Neural crest cell (in vitro differentiated cells): ENCODE measurements at places on chromosomes 1 and 21.

- H3K27me3 ChIP-seq = no peaks in the 10 kb centered on the region
- peaks cover 46% of the 10 kb centered on the region for H3K36me3 ChIP-seq
- DNase-seq = no peak
- no peak overlapping the region for H3K4me3 ChIP-seq
Measured at GRCh38 chr1:55181666-55182065, 33.5 kb downstream of the USP24 start.

DNA sequence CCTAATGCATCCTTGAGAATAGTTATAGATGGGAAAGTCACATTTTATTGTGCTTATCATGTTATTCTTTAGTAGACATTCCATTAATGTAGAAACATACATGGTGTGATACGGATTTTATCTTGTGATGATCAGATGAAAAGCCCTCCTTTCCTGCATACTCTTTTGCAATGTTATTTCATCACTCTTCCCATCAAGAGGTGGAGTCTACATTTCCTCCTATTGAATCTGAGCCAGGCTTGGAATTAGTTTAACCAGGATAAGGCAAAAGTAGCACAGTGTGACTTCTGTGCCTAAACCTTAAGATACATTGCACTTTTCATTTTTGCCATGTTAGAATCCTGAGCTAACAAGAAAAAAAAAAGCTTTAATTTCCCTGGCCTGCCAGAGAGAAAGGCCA, 393.7 kb upstream of the ST6GALNAC5 start:
- no peaks in the 10 kb centered on the region for H3K27me3 ChIP-seq
- H3K27ac ChIP-seq = no peak overlapping the region
- H3K36me3 ChIP-seq = peaks cover 4% of the 10 kb centered on the region

- no peaks in the 10 kb centered on the region for H3K27me3 ChIP-seq
- no peak for DNase-seq
- no peaks in the 10 kb centered on the region for H3K4me1 ChIP-seq
- H3K36me3 ChIP-seq = peaks cover 78% of the 10 kb centered on the region
- H3K4me3 ChIP-seq = peak overlapping the region; percentile 21
Measured at GRCh38 chr1:247145279-247145678, 26.5 kb downstream of the ZNF124 start.

- peaks cover 25% of the 10 kb centered on the region for H3K4me1 ChIP-seq
Measured at GRCh38 chr1:94418664-94419655, 771 bp downstream of the ABCD3 start.

DNA sequence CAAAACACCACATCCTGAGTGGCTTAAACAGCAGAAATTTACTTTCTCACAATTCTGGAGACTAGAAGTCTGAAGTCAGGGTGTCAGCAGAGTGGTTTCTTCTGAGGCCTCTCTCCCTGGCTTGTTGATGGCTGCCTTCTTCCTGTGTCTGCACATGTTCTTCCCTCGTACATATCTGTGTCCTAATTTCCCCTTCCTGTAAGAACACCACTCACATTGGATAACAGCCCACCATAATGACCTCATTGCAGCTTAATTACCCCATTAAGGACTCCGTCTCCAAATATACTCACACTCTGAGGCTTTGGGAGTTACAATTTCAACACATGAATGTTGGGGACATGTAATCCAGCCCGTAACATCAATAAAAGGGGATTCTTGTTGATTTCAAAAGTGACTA, 23.4 kb downstream of the C8A start:
- H3K4me3 ChIP-seq = no peak overlapping the region
- no peaks in the 10 kb centered on the region for H3K4me1 ChIP-seq

DNA sequence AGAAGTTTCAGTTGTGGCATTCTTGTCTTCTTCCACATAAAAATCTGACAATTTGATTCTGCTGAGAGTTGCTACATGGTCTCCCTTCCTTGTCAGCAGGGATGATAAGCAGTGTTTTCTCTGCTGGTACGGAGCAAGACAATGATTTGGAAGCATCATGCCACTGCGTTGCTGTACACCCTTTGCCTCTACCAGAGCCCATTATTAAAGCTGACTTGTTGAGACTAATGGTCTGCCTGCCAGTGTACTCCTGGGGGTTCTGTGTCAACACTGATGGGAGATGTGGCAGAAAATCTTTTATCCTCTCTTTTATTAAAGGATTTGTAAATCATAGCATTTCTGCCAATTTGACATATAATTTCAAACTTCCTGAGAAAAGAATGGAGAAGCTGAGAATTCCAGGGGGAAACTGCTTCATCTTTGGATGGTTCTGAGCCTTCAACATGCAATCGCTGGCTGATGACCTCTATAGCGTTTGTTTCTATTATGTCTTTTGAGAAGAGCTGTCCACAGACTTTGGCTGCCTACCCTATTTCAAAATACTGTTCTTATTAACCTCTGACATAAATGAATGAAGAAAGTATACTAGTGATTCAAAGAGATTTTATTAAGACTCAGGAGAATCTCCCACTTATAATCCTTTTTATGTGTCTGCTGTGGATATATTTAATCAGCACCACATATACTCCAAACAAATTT, 47.9 kb upstream of the DYNLT5 start:
- DNase-seq = no peak
- no peaks in the 10 kb centered on the region for H3K36me3 ChIP-seq
- H3K27me3 ChIP-seq = no peaks in the 10 kb centered on the region

DNA sequence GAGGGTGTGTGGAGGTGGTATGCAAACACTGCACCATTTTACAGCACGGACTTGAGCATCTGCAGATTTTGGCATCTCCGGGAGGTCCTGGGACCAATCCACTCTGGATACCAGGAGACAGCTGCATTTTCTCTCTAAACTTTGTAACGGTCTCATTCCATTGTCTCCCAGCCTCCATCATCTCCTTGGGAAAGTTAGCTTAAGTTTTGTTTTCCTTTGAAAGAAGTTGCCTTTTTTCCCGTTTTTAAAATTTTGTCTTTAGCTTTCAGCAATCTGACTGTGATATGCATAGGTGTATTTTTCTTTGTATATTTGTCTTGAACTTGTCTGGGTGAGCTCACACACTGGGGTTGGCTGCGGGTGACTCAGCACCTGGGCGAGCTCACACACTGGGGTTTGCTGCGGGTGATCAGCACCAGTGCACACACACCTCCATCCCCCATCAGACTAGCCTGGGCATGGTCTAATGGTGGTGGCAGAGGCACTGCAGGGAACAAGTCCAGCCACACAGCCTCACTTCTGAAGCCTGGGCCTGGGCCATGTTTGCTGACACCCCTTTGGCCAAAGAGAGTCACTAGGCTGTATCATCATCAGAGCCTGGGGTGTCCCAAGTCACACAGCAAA, 32.1 kb upstream of the COL18A1 start:
- no peak for DNase-seq
- peaks cover 17% of the 10 kb centered on the region for H3K27me3 ChIP-seq
- peaks cover 4% of the 10 kb centered on the region for H3K4me1 ChIP-seq
- H3K27ac ChIP-seq = no peak overlapping the region
- no peak overlapping the region for H3K4me3 ChIP-seq
- no peaks in the 10 kb centered on the region for H3K36me3 ChIP-seq

- DNase-seq = no peak
- H3K4me3 ChIP-seq = no peak overlapping the region
- H3K27ac ChIP-seq = no peak overlapping the region
- H3K4me1 ChIP-seq = peaks cover 36% of the 10 kb centered on the region
- H3K36me3 ChIP-seq = peaks cover 16% of the 10 kb centered on the region
Measured at GRCh38 chr1:214010717-214011116, 22.9 kb downstream of the PROX1 start.

DNA sequence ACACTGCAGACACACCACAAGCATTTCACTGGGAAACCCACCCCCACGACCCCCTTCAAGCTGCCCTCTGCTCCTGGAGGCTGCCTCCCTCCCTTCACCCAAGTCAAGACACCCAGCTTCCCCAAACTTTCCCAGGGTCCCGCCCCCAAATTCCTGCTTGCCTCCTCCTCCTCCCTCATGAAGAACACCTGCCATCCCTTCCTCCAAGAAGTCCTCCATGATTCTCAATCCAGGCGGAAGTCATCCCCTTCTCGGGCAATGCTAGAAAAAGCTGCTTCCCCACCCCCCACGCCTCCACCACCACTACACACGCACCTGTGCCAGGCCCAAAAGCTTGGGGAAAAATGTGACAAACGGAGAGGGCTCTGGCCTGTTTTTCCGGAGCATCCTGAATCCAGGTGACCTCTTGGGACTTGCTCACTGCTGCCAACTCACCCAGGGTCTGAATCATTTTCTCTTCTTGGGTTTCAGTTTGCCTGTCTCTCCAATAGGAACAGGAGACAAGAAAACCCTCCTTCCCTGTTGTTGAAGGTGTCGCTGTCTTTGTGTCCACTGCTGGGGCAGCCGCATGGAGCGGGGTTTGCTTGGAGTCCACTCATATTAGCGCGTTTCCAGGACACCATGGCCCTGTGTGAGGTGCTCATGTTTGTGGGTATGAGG, 101.0 kb upstream of the CASZ1 start:
- peaks cover 14% of the 10 kb centered on the region for H3K4me1 ChIP-seq
- no peaks in the 10 kb centered on the region for H3K36me3 ChIP-seq
- peaks cover 13% of the 10 kb centered on the region for H3K27me3 ChIP-seq
- no peak overlapping the region for H3K4me3 ChIP-seq

- no peak overlapping the region for H3K4me3 ChIP-seq
- H3K36me3 ChIP-seq = peaks cover 3% of the 10 kb centered on the region
- H3K4me1 ChIP-seq = no peaks in the 10 kb centered on the region
- H3K27me3 ChIP-seq = no peaks in the 10 kb centered on the region
- no peak for DNase-seq
Measured at GRCh38 chr1:15712168-15712567, 23.9 kb upstream of the SLC25A34 start.

DNA sequence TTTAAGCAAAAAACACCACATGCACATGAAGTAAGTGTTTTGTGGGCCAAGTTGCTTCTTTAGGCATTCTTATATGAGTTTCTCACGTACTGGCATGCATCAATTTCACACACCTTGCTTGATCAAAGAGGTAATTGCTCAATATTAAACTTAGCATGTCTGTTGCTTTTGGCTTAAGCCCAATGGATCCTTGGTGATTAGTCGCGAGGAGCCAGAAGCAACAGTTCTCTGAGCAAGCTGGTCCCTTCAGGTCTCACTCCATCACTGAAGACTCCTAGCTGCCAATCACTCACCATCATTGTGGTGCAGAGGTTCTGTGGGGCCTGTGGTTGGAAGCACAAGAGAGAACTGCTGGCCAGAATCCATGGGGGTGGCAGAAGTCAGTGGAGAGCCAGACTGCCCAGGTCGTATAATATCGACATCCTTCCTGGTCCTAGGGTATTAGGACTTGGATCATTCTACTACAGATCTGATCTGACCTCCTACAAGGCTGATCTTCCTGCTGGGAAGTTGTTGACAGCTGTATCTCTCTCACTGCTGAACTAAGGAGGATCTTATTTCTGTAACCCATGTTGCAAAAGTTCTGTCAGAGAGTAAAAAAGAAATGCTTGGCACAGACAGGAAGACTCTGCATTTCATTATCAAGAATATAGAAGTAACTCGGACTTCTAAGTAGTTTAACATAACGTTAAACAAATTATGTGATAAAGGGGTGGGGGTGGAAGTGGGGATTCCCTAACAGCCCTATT, 140.5 kb downstream of the NTPCR start:
- no peaks in the 10 kb centered on the region for H3K27me3 ChIP-seq
- DNase-seq = no peak
- H3K4me1 ChIP-seq = peaks cover 26% of the 10 kb centered on the region
- no peak overlapping the region for H3K4me3 ChIP-seq
- no peaks in the 10 kb centered on the region for H3K36me3 ChIP-seq

DNA sequence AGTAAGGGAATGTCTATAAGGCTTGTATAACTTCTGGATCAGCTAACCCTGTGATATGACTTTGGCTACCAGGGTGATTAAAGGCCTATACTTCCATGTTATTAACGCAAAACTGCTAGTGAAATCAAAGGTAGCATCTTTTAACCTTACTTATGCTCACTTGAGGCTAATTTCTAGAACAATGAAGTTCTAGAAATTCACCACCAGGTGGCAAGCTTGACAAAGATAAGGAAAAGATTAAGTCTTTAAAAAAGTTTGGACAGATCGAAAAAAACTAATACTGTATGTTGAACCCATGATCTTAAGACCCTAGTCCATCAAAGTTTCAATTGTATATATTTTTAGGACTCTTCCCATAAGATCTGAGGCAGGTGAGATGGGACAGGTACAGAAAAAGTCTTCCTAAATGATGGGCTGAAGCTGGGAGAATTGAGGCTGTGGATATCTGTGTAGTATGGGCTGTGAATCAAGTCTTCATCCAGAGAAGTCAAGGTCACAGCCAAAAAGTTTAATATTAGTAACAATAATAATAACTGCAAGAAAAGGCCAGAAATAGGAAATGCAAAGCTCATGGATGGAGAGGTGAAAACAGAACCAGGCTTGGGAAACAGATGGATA, 18.8 kb downstream of the KYAT3 start:
- peaks cover 17% of the 10 kb centered on the region for H3K36me3 ChIP-seq
- no peaks in the 10 kb centered on the region for H3K4me1 ChIP-seq
- DNase-seq = no peak
- H3K4me3 ChIP-seq = no peak overlapping the region
- no peak overlapping the region for H3K27ac ChIP-seq
- no peaks in the 10 kb centered on the region for H3K27me3 ChIP-seq

DNA sequence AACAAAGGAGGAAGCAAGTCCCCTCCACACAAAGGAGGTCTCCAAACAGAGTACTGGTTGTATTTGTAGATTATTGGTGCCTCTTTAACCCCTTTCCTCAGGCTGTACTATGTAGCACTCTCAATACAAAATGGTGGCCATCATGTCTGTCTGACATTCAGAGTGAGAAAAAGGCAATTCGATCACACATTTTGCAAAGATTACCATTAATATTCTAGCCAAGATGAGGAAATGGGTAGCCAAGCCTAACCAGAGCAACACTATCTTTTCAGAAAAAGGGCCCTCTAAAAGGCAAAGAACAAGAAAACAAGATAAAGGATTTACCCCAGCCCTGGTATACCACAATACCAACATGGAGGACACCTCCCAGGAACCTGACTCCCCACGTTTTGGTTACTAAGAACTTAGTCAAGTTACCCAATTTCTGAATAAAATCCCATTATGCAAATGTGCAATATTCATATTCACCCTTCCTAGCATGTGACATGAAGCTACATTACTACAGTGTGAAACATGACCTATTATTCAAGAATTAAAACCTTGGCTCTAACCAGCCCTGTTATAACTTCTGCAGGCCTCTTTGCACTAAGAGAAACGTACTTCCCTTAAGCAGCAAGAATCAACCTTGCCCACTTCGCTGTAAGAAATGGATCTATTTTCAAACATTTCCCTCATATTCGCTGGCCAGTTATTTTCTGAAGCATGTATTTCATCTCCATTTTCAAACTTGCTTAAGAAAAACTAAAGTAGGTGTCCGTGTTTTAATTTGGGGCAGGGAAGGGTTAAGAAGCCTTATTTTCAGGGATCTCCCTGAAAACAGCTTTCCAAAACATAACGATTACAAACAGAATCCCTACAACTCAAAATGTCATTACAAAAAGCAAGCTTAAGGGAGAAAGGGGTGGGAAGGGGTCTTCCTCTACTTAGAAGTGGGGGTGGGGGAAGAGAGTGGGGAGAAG, 2.1 kb downstream of the KDM5B start:
- no peak for DNase-seq
- H3K4me1 ChIP-seq = peaks cover 59% of the 10 kb centered on the region
- peak overlapping the region; percentile 96 for H3K27ac ChIP-seq
- H3K27me3 ChIP-seq = peaks cover 12% of the 10 kb centered on the region
- H3K4me3 ChIP-seq = peak overlapping the region; percentile 87

- no peaks in the 10 kb centered on the region for H3K36me3 ChIP-seq
- H3K27me3 ChIP-seq = peaks cover 23% of the 10 kb centered on the region
- H3K4me1 ChIP-seq = peaks cover 11% of the 10 kb centered on the region
- no peak overlapping the region for H3K27ac ChIP-seq
Measured at GRCh38 chr1:52102336-52103013, 39.4 kb upstream of the ZFYVE9 start.
